ENCODE measurements at places on chromosomes 5 and 9.

DNA sequence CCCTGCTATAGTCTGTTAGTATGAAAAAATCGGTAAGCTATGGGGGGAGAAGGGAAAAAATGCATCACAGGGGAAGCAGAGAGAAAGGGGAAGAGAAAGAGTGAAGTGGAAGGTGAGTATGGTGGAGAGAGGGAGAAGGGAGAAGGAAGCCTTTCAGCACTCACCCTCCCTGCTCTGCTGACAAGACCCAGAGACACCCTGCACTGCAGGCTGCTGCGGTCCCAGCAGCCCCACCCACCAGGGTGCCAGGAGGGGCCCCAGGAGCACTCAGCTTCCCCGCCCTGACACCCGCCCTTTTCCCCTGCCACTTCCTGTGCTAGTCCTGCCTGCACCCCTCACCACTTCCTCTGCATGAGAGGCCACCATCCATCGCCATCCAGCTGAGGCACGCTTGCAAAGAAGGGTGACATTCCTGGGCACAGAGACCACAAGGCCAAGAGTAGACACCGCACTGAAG, 12.7 kb downstream of the STK10 start:
- peak; percentile 81 for DNase-seq

- no peak for DNase-seq
These were observed 16.3 kb downstream of the CARD19 start for GRCh38 chr9:93112116-93112863.

GRCh38 chr9:116668970-116669695, 18.0 kb upstream of the TRIM32 start:
- no peak for DNase-seq

- DNase-seq = no peak
These were observed 18.7 kb upstream of the NRARP start for GRCh38 chr9:137320555-137321384.

DNA sequence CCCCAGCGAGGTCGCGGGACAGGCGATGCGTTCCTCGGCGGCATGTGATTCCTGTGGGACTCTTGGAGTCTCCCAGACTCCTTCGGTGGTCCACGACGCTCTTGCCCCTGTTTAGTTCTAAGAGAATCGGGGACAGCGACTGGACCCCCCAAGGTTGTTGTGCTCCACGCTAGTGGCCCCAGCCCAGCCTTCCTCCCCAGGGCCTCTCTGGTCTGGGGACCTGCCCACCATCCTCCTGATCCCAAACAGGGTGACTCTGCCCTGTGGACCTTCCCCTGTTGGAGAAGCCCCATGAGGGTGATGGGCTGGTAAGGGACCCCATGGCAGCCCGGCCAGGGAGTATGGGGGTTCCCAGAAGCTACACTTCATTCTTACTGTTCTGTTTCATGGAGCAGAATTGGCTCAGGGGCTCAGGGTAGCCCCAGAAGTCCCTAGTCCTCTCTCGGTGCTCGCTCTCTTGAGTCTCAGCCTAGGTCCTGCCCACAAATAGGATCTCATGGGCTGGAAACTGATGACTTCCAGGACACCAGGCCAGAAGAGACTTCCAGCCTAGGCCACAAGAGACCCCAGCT, 880 bp downstream of the CARD19 start:
- no peak for DNase-seq

- DNase-seq = no peak
These were observed 190.1 kb upstream of the MEF2C start for GRCh38 chr5:89072842-89073672.

GRCh38 chr9:124369231-124369797, 45.9 kb downstream of the PSMB7 start:
- no peak for DNase-seq

GRCh38 chr9:116555119-116555518, 132.0 kb upstream of the TRIM32 start:
- no peak for DNase-seq

GRCh38 chr9:32741706-32742105, 41.6 kb upstream of the TMEM215 start:
- no peak for DNase-seq

- no peak for DNase-seq
These were observed 51.4 kb upstream of the BNC2 start for GRCh38 chr9:16921855-16922254.

DNA sequence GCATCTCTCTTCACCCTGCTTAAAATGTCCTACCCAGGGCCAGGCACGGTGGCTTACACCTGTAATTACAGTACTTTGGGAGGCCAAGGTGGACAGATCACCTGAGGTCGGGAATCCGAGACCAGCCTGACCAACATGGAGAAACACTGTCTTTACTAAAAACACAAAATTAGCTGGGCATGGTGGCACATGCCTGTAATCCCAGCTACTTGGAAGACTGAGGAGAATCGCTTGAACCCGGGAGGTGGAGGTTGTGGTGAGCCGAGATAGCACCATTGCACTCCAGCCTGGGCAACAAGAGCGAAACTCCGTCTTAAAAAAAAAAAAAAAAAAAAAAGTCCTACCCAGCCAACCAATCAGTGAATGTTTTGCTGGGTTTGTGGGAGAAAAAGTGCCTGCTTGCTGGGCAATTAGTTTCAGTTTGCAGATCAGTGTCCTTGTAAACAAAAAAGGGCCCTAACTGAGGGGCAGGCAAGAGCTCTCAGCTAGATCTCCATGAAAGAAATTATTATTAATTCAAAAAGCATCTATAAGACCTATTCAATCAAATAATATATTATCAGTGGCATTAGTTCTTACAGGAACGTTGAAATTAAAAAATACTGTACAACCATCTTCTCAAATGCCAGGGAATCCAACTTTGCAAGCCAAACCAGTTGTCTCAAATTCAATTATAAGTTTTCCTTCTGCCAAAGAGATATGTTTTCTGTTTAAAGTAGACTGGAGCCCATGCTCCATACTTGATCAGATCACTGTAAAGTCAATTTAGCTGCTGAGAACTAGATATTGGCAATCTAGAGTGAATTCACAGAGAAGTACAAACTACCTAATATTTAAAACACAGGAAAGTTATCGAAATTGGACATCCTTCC, 3.9 kb downstream of the MEGF9 start:
- DNase-seq = no peak

DNA sequence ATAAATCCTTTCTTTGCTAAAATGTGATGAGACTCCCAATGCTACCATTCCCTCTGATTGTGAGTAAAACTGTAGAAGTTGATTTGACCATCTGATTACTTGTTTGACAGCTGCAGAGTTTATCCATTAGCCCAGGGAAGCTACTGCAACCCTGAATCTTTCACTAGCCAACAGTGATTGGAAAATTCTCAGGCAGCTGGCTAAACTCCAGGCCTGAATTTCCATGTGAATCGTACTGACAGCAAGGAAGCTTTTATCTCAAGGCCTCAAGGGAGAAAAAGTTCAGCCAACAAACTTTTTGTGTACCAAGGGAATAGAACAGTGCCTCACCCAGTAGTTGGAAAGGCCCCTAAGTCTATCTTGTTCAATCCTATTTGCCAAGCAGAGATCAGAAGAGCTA, 246.7 kb upstream of the TRPM3 start:
- no peak for DNase-seq

GRCh38 chr9:76206821-76207220, 187.4 kb downstream of the RFK start:
- DNase-seq = no peak

GRCh38 chr5:141948812-141949211, 9.2 kb downstream of the PCDH12 start:
- no peak for DNase-seq

GRCh38 chr5:140142856-140143255, 17.1 kb downstream of the IGIP start:
- no peak for DNase-seq

- no peak for DNase-seq
These were observed 125.1 kb downstream of the LIFR start for GRCh38 chr5:38431242-38431853.

DNA sequence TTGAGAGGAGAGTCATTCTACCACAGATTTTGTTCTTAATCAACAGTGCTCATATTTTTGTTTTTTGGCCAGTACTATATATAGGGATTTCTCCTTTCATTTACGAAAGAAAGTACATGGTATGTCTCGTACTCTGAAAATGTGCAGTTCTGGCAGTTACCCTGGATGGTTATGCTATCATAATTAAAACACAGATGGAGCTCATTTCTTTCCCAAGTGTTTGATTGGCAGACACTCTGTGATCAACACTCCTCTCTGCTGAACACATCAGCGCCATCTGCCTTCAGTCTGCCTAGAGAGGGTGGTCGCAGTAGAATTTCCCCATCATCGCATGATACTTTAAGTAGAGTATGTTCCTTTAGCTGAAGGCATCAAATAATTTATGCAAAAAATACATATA, 64.5 kb downstream of the PAM start:
- DNase-seq = no peak

- DNase-seq = no peak
These were observed 51.4 kb downstream of the RFK start for GRCh38 chr9:76342858-76343257.

DNA sequence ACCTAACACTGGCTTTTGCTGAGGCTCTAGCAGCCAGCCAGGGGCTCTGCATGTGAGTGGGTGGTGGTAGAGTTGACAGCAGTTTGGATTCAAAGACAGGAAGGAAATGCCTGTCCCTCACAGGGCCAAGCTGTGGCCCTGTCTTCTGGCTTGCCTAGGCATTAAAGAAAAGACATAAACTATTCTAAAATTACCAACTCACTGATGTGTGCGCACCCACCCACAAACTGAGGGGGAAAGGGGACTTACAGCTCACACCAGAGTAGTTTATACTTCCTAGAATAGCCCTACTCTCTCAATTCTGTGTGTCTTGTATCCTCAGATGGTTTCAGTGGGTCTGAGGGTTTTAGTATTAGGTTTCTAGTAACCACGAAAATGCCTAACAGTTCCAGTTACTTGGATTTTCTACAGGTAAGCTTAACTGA, 18.3 kb upstream of the IL13 start:
- DNase-seq = no peak

- no peak for DNase-seq
These were observed 26.6 kb upstream of the ANGPTL2 start for GRCh38 chr9:127149010-127149409.

DNA sequence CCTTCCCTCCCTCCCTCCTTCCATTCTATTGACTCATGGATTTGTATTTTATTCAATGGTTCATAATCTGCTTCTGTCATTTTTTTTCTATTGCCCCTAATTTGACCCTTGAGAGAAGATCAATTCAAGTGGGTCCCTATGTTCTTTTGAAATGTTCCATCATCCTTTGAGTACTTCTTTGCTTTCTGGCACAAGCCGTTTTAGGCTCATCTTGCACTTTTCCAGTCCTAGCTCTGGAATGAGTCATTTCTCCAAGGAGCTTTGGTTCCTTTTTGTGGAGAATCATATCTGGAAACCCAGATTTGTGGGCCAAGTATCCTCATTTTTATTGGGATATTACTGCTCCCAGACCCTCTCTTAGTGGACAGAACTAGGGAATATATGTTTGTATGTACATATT, 126.8 kb upstream of the PTPN3 start:
- no peak for DNase-seq

GRCh38 chr9:115103746-115104477, 14.0 kb downstream of the TNC start:
- DNase-seq = no peak

DNA sequence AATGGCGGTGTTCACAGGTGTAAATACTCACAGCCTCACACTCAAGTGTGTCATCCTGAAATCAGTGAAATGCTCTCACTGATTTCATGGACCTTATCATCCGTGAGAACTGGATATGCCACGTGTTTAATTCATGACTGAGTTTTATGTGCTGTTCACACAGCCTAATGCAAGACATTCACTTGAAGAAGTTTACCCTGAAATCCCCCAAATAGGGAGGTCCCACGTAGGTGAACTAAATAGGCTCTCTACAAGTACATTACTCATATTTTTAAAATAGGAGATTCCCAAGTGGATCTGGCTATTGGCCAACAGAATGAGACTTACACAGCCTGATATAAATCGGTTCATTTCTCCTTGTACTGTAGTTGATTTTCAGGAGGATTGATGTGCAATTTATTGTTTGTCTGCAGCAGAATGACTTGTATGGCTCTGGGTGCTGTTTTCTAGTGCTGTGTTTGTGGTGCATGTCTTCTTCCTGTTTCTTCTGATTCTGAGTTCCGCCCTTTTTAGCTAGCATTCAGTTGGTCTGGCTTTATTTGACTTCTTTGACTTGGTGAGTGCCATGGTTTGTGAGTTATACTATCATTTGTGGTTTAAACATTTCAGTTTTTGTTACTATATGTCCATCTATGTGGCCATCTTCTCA, 25.1 kb downstream of the TRIO start:
- DNase-seq = no peak

GRCh38 chr9:7289773-7290172, 509.8 kb downstream of the DMAC1 start:
- no peak for DNase-seq

DNA sequence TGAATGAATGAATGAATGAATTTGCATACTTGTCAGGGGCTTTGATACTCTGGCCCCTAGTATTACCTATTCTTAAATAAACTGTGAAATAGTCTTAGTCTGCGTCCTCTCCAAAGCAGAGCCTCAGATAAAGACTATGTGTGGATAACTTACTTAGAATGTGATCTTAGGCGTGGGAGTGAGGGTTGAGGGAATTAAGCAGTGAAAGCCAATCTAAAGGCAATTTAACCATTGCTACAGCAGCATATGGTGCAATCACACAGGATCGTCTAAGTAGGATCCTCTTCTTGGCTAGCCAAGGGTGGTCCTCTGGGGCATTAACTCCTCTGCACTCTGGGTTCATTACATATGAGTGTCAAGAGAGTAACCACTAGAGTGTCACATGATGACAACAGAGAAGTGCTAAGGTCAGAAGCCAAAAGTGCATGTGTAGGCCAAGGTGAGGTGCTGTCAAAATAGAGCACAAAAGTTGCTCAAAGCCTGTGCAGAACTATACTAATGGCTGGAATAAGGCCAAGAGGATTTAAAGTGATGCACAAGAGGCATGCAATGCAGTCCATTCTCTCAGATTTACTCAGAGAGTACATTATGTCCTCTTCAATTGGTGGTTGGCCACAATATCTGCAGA, 274.4 kb upstream of the SEMA6A start:
- no peak for DNase-seq

- DNase-seq = no peak
These were observed 62.0 kb downstream of the CRB2 start for GRCh38 chr9:123418052-123418430.

GRCh38 chr5:103385722-103386121, 127.2 kb downstream of the MACIR start:
- DNase-seq = no peak

DNA sequence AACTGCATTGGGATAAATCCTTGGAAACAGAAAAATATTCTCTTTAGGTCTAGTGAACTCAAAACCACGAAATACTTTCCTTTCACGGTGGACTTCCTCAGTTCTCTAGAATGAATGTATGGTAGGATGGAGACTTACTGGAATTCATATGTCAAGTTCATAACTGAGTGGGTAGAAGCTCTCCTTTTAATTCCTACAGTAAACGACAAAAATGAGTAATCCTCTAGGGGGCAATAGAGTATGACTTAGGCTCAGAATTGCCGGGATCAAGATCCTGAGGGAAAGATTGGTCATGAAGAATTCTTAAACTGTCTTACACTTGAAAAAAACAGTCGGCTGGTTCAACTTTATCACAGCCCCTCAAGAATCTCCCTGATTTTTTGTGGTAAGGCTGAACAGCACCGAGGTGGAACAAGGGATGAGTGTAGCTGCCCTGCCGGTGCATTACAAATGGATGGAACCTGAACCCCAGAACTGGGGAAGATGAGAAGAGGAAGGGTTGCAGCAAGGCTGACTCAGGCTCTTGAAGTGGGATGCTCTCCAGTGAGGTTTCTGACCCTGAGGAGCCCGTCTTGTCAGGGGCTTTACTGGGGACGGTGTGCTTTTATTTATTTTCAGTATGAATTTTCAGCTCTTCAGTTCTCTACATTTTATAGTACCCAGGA, 14.0 kb upstream of the LOX start:
- DNase-seq = no peak

- no peak for DNase-seq
These were observed 544.5 kb downstream of the CSNK1G3 start for GRCh38 chr5:124056326-124056990.

All from activated CD8-positive, alpha-beta memory T cell treated with anti-CD3 and anti-CD28 coated beads for 1 hour (primary cell).